DMS79 treated with DMSO at 0.1 percent for 48 hours (cell line): ENCODE measurements at places on chromosomes 11 and 22.

DNA sequence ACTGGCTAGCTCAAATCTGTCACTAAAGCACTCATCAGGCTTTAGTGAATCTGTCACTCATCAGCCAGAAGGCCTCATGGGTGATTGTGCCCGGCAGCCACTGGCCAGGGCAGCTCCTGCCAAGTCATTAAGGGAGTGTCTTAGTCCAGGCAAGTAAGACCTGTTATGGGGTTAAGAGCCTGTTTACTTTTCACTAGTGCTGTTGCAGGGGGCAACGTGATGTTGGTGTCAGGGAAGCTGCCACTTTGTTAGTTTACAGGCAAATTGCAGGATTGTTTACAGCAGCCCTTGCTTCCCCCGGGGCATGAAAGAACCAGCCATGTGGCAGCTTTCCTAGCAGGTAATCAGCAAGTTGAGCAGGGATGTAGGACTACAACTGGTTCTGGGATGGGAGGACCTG, 155.6 kb upstream of the NCAM1 start:
- DNase-seq: peak; percentile 69

DNA sequence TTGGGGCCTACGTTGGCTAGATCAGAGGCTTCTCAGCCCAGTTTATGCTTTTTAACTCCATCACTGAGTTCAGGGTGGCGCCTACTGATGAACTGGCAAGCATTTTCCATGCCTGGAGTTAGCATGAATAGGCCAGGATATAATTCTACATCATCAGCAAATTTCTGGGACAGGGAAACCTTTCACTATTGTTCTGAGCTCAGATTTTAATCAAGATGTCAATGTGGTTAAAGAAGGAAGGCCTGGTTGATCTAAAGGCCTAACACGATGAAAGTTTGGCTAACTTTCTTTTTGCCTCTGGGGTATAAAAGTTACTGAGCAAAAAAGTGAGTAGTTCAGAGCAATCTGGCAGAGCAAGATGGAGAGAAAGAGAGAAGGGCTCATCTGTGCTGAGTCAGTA, 21.7 kb upstream of the IFITM3 start:
- DNase-seq: no peak

DNA sequence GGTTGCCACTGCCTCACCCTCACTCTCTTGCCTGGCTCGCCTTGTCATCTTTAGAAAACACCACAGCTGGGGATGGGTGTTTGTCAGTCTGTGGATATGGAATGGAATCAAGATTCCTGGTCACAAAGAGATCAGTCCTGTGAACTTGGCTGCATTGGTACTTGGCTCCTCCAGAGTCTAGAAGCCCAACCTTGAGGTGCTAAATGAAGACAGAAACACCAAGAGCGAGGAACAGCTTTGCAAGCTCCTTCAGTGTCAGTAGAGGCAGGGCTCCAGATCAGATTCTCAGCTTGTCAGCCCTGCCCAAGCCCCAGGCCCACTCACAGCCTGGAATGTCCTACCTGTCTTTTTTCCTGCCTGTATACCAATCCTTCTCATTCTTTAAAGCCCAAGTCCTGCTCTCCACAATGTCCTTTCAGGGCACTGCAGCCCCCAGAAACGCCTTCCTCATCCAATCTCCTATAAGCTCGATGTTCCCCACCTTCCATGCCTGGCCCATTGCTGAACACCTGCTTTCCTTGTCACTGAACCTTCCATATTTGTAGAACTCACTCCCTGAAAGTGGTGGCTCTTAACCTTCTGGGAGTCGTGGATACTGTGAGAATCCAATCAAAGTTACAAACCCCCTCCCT, 188.9 kb downstream of the BCR start:
- DNase-seq: no peak

GRCh38 chr11:46315783-46316563, 31.3 kb upstream of the DGKZ start:
- no peak for DNase-seq

DNA sequence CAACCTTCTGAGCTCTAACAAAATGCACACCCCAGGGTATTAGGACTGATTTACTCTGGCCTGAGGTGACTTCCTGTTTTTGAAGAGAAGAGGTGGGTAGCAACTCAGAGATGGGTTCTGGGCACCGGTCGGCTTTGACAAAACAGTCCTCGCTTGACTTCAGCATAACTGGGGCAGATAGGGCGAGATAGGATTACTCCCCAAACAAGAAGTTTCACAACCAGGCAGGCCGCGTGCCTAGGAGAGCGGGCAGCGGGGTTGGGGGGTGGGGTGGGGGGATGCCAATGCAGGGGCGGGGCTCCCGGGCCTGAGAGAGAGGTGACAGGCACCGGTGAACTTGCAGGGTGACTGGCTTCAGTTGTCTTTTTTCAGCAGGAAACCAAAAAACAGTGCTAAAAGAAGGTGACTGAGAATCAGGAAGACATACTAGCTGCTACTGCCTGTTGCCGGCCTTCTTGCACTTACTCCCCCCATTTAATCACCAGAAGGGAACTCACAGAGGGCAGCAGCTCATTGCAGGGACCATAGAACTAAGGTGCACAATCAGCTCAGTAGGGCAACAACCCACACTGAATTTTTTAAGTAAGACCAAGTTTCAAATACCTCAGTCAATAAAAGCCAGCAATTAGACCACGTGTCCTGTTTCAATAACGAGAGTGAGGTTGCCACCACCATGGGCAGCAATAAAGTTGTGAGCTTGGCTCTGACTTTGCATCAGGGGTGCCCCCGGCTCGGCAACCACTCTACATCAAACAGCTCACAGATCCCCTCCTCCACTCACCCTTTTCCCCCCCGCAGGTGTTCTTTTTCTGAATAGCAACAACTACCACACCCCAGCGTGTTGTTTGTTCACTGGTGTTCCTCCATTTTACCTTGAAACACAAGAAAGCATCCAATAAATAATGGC, 37.2 kb upstream of the ETS1 start:
- no peak for DNase-seq

DNA sequence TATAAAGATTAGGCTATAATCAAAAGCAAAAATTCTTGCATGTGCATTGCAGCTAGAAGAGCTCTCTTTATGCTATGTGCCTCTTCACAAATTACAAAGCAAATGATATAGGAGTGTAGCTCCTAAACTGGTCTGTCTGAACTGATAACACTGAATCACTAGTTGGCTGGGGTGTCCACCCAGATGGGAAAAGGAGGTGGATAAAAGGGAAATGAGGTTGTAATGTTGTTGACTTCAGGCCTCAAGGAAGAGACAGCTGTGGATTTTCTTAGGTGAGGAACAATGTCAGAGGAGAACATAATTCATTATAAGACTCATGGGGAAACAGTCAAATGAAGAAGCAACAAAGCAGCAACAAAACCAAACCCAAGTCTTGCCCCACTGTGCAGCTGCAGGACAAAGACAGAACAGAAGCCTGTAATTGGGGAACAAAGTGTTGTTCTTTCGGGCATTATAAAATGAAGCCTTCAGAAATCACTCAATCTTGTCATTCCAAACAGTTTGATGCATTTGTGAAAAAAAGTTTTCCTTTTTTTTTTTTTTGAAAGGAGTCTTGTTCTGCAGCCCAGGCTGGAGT, 130.1 kb upstream of the DDI1 start:
- no peak for DNase-seq

DNA sequence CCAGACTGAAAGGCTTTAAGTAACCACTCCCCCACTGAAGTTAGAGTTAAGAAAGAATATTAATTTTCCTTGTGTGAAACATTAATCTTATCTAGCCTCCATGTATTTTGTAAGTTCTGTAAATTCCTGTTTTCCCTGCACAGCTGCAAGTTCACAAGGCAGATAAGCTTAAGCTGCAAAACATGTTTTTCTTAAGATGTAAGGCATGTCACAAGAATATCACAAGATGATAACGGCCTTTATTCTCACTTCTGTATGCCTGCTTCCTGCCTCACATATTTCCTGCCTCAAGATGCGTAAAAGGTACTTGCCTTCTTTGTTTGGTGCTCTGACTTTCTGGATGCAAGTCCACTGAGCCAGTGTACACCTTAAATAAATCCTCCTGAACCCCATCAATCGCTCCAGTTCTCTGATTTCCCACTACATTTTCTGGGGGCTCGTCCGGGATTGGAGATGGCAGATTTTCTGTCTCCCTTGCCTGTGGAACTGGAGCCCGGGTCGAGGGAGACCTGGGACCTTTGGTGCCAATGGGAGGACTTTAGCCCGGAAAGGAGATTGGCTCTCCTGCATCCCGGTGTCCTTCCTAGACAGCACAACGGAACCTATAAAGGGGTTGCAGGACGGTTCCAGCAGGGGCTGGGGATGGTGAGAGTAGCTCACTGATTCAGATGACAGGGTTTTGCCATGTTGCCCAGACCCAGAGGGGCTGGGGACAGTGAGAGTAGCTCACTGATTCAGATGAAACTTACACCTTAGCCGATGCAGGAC, 30.2 kb downstream of the PPARA start:
- no peak for DNase-seq

DNA sequence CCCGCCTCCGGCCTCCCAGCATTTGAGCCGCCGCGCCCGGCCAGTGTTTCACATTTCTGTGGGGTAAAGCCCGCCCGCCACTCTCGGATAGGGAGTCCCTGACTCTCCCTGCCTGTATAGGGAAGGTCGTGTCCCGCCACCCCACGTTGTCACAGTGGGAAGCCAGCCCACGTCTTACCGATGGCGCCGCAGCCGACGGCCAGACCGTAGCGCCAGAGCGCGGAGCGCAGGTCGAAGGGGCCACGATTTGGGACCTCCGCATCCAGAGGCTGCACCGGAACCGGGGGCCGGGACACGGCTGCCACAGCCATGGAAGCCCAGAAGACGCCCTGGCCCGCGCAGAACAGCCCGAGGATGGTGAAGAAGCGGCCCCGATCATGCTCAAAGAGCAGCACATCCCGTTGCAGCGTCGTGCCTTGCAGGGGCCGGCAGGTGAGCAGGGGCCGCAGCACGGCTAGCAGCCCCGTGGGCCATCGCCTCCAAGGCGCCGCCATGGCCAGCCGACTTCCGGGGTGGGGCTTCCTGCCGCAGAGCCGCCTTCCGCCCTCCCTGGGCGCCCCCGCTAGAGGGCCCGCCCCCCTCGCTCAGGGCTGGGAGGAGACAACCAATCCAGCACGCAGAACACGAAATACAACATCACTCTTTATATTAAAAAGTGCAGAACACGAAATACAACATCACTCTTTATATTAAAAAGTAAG, at the start of gene TMEM223:
TMEM223 (minus strand) TSS at position 506 of the 701 bp plus-strand sequence; CDS start at position 494, 12 bp downstream.
- DNase-seq: peak; percentile 73

GRCh38 chr11:19374151-19374569, 133.4 kb upstream of the E2F8 start:
- no peak for DNase-seq

DNA sequence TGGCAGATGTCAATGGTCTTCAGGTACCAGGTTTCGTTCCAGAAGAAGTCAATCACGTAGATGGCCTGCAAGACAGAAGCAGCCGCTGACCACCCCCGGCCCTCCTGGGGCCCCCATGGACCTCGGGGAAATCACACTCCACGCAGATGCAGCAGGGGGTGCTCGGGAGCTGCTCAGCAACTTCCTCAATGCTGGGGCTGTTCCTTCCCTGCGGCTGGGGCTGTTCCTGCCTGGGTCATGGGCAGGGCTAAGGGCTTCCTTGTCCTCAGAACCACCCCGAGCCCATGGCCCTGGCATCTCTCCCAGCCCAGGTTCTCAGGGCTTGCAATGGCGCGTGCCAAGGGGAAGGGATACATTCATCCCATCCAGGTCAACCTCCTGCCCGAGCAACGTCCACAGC, 10.3 kb downstream of the DHCR7 start:
- DNase-seq: no peak

- no peak for DNase-seq
Observed at GRCh38 chr11:95904009-95904650, 19.8 kb downstream of the MTMR2 start.

GRCh38 chr11:12799334-12799835, 125.2 kb downstream of the TEAD1 start:
- DNase-seq: peak; percentile 83

GRCh38 chr11:13896175-13896980, 66.1 kb upstream of the SPON1 start:
- no peak for DNase-seq

DNA sequence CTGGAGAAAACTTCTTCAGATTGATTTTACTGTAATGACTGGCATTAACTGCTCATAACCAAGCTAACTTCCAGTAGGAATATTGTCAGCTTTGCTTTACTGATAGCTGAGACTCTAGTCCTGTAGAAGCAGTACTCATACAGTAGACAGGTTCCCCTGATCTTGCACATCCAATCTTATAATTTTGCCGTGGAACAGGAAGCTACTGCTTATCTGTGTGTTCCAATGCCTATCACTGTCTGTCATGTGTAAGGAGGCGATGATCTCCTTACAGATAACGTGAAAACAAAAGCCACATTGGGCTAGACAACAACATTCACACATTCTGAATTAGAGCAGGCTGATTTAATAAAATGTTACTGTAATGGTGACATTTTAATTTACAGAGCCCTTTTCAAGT, 13.2 kb downstream of the HSD17B12 start:
- DNase-seq: no peak

DNA sequence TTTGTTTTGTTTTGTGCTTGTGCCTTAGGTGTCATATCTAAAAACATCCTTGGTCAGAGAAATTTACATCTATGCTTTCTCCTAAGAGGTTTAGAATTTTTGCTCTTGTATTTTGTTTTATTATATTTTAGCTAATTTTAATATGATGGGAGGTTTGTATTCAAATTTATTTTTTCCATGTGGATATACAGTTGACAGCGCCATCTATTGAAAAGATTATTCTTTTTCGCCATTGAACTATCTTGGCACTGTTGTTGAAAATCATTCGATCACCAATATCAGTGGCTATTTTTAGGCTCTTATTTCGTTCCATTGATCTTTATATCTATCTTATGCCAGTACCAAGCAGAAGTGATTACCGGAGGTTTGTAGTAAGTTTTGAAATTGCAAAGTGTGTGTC, 510.3 kb downstream of the BRD1 start:
- DNase-seq: no peak

- DNase-seq: no peak
Observed at GRCh38 chr11:72981971-72982685, 160.0 kb downstream of the FCHSD2 start.

GRCh38 chr11:71551711-71552110, 3.5 kb downstream of the KRTAP5-9 start:
- no peak for DNase-seq

GRCh38 chr11:78203184-78203583, 14.5 kb downstream of the USP35 start:
- DNase-seq: no peak

- no peak for DNase-seq
Observed at GRCh38 chr22:19757140-19757984, 3.2 kb upstream of the TBX1 start.

- DNase-seq: no peak
Observed at GRCh38 chr22:37782340-37783168, 25.2 kb upstream of the GCAT start.

GRCh38 chr11:3123761-3124733, 41.1 kb downstream of the OSBPL5 start:
- DNase-seq: no peak

DNA sequence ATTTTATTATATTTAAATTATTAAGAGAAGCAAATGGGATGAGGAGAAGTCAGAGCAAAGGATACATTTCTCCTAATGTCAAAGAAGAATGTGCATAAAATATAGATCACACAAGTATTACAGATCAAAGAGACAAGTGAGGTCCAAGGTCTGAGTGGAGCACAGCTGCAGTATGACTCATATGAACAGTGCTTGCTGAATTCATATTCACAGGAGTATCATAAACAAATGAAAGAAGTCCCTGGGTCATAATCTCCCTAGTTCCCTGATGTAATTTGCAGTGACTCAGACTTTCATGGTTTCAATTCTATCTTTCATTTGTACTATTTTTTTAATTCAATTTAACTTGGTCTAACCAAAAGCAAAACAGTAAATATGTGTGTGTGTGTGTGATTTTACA, 499.0 kb upstream of the CCDC179 start:
- no peak for DNase-seq
